ENCODE measurements at places on chromosomes 5 and 9. TPM values are rescaled to one million over a fixed set of nuclear protein-coding genes. Genes with fewer than 3 reads are reported as not detected.

DNA sequence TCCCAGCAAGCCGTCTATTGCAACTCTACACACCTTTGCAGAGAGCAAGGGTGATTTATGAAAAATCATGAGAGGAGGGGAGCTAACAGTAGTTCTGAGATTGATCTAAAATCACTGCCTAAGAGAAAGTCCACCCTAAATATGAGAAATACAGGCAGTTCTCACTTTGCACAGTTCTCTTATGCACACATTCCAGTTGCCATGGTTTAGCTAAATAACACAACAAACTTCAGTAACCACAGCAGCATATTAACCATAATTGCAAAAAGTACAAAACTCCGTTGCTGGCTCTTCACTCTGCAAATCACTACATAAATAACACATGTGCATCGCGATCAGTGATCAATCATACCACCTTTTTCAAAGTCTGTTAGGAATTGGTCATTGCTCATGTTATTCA is 31.1 kb downstream of the PGGT1B start:
- no peak overlapping the region for H3K27ac ChIP-seq
- H3K36me3 ChIP-seq = peaks cover 18% of the 10 kb centered on the region
- DNase-seq = no peak

GRCh38 chr5:54807421-54807820 is 178.0 kb downstream of the ESM1 start:
- peak overlapping the region; percentile 32 for H3K27ac ChIP-seq
- H3K4me1 ChIP-seq = no peaks in the 10 kb centered on the region
- no peak overlapping the region for H3K4me3 ChIP-seq
- no peaks in the 10 kb centered on the region for H3K27me3 ChIP-seq
- no peaks in the 10 kb centered on the region for H3K36me3 ChIP-seq
- no peak for DNase-seq

MYOZ3 gene
- total RNA-seq = 0.55 TPM

- no peak overlapping the region for H3K27ac ChIP-seq
- DNase-seq = no peak
- H3K4me3 ChIP-seq = no peak overlapping the region
- no peaks in the 10 kb centered on the region for H3K4me1 ChIP-seq
- H3K36me3 ChIP-seq = peaks cover 1% of the 10 kb centered on the region
- no peaks in the 10 kb centered on the region for H3K27me3 ChIP-seq
Measured at GRCh38 chr9:83554278-83554677, 16.1 kb upstream of the FRMD3 start.

PCDHA9 gene
- total RNA-seq = 0.49 TPM

- peak; percentile 61 for DNase-seq
- H3K4me3 ChIP-seq = no peak overlapping the region
- H3K27ac ChIP-seq = peak overlapping the region; percentile 34
Measured at GRCh38 chr9:37953775-37954437, 50.0 kb upstream of the SLC25A51 start.

- no peak for DNase-seq
- H3K27me3 ChIP-seq = no peaks in the 10 kb centered on the region
- H3K4me1 ChIP-seq = peaks cover 3% of the 10 kb centered on the region
- no peak overlapping the region for H3K27ac ChIP-seq
Measured at GRCh38 chr5:168651648-168652047, 72.5 kb upstream of the PANK3 start.

DNA sequence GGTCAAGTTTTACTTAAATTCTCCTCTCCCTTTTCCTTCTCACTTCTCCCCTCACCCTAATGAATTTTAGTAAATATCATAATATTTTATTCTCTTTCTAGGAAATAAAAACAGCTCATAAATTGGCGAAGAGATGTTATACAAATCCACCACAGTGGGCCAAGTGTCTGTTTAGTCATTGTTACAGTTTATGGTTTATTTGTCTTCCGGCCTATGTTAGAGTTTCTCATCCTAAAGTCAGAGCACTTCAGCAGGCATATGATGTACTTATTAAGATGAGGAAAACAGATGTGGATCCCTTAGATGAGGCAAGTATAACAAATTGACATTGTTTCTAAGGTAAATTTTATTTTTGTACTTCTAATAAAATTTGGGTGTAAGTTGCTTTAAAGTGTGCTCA is 48.2 kb downstream of the RPS6 start:
- H3K27me3 ChIP-seq = no peaks in the 10 kb centered on the region
- no peak for DNase-seq
- no peak overlapping the region for H3K4me3 ChIP-seq

GRCh38 chr9:75869236-75869635 is 21.2 kb upstream of the PCSK5 start:
- no peak overlapping the region for H3K27ac ChIP-seq
- no peaks in the 10 kb centered on the region for H3K27me3 ChIP-seq
- no peaks in the 10 kb centered on the region for H3K36me3 ChIP-seq
- DNase-seq = no peak
- H3K4me3 ChIP-seq = no peak overlapping the region

SPINK1 gene
- 13.5 TPM for total RNA-seq

DNA sequence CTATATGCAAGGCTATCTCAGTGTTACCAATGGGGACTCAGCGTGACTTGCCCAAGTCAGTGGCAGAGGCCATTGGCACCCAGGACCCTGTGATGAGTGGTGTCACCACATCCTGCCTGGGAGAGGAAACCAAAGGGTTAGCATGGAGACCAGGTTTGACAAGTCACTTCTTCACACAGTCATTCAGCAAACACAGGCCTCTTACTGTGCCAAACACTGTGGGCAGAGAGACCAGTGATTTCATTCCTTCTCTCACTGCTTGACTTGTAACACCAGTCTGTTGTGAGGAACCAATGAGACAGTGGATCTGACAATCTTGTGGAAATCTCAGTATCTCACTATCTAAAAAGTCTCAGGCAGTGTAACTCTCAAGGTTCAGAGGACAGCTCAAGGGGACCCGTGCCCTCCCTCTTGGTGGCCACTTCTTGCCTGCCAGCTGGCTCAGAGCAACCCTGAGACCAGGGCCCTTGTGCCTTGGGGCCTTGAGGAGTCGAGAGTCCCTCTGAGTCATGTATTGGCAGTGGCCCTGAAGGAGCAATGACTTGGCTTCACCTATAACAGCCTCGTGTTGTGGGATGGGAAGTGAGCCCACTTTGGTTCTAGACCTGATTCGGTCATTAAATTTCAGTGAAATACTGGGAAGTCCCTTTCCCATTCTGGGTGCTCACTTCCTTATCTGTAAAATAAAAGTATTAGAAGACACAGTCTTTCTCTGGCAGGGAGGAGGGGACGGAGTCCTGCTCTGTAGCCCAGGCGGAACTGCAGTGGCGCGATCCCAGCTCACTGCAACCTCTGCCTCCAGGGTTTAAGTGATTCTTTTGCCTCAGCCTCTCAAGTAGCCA is 1.6 kb downstream of the FABP6 start:
- H3K27ac ChIP-seq = no peak overlapping the region
- DNase-seq = no peak
- H3K4me3 ChIP-seq = no peak overlapping the region
- no peaks in the 10 kb centered on the region for H3K4me1 ChIP-seq
- H3K27me3 ChIP-seq = no peaks in the 10 kb centered on the region
- no peaks in the 10 kb centered on the region for H3K36me3 ChIP-seq

OTP gene
- total RNA-seq = not detected

DNA sequence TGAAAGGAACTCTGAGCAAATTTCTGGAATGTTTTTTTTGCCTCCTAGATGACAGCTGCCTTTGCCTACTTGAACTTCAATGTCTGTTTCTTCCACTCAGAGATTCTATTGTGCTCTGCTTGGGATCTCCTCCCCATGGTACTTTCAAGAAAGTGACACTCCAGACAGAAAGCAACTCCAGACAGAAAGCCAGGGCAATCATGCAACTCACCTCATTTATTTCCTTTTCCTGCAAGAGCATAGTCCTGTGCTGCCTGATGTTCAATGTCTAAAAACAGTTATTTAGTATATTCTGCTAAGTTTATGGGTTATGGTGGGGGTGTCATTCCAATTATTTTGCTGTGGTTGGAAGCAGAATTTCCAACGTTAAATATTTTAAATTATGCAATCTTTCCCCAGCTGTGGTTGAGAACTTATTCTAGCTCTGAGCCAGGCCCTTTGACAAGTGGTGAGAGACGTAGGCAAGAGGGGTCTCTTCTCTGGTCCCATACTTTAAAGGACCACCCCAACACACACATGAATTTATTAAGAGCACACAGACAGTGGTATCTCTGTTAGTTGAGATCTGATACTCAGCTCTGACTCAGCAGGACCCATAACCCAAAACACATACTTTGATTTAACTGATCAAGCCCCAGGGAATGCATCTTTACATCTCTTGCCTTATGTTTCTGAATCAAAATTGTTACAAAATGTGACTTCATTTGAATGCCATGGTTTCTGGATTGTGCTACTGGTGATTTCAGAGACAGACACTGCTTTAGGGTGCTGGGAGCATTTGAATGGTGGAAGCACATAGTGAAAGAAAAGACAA is 39.5 kb upstream of the MAMDC2 start:
- no peaks in the 10 kb centered on the region for H3K4me1 ChIP-seq
- H3K4me3 ChIP-seq = no peak overlapping the region
- H3K27ac ChIP-seq = no peak overlapping the region
- no peaks in the 10 kb centered on the region for H3K27me3 ChIP-seq
- H3K36me3 ChIP-seq = no peaks in the 10 kb centered on the region

- H3K4me1 ChIP-seq = no peaks in the 10 kb centered on the region
- no peak overlapping the region for H3K4me3 ChIP-seq
- DNase-seq = peak; percentile 93
Measured at GRCh38 chr5:15285901-15286583, 213.9 kb upstream of the FBXL7 start.

FSD1L gene
- total RNA-seq = 18.8 TPM

DNA sequence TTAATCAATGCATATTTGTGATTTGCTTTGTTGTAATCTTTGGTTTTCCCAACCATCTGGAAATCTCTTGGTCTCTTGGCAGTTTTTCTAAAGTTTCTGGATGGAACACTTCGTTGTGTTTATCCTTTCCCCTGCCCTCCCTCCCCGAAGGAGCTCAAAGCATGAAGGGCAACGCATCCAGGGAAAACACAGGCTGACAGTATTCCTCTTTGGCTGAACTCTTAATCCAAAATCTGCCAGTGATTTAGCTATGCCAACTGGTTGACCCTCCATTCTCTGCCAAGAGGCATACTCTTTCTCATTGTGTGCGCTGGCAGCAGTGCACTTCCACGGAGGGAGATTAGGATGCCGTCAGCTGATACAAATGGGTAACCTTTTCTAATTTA is 20.5 kb downstream of the ZBTB34 start:
- H3K4me3 ChIP-seq = no peak overlapping the region
- H3K27me3 ChIP-seq = no peaks in the 10 kb centered on the region
- no peak for DNase-seq
- H3K36me3 ChIP-seq = peaks cover 3% of the 10 kb centered on the region
- no peak overlapping the region for H3K27ac ChIP-seq

DNA sequence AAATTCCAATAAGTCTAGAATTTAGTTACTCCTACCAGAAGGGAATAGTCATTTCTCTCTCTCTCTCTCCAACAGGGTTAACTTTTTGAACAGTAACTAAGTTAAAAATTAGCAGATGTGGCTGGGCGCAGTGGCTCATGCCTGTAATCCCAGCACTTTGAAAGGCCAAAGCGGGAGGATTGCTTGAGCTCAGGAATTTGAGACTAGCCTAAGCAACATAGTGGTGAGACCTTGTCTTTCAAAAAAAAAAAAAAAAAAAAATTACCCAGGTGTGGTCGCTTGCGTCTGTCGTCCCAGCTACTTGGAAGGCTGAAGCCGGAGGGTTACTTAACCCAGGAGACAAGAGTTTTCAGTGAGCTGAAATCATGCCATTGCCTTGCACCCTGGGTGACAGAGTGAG is 639.7 kb downstream of the PTPRD start:
- H3K4me1 ChIP-seq = no peaks in the 10 kb centered on the region
- H3K4me3 ChIP-seq = no peak overlapping the region

- no peaks in the 10 kb centered on the region for H3K27me3 ChIP-seq
- no peak for DNase-seq
- H3K4me3 ChIP-seq = no peak overlapping the region
- H3K27ac ChIP-seq = no peak overlapping the region
Measured at GRCh38 chr9:81264516-81264915, 424.8 kb downstream of the TLE1 start.

ZNF366 gene
- total RNA-seq = 6.0 TPM

ASTN2 gene
- 5.0 TPM for total RNA-seq

DNA sequence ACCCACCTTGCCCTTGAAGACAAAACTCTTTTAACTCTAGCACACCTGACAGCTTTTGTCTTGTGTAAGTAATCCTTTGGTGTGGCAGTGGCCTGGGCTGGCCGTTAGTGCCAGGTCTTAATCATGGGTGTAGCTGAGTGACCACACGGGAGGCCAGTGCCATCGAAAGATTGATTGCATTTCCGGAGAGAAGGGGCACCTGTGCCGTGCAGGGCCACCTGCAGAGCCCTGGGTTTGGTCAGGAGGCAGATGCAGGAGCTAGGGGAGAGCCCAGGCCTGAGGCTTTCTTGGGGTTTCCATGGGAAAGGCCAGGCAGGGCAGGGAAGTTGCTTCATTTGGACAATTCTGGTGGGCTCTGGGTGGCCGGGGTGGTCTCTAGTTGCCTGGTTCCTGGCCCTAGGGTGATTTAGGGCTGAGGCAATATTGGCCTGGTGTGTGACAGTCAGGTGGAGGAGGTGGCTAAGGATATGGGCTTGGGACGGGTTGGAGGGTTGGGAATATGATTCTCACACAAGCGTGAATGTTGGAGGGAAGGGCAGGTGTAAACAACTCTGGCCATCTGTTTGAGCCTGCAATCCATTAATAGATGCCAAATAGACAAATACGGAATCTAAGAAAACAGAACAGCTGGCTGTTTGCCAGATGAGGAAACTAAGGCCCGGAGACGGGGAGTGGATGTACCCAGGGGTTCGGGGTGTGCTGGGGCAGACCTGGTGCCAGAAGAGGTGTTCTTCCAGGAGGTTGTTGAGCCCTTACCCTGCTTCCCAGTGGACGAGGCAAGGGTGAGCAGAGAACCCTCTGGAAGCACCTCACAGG is 4.6 kb downstream of the DBH start:
- H3K27ac ChIP-seq = no peak overlapping the region
- H3K4me1 ChIP-seq = peaks cover 6% of the 10 kb centered on the region
- DNase-seq = no peak
- no peaks in the 10 kb centered on the region for H3K36me3 ChIP-seq
- H3K4me3 ChIP-seq = no peak overlapping the region
- H3K27me3 ChIP-seq = no peaks in the 10 kb centered on the region

TXNDC15 gene
- 50.2 TPM for total RNA-seq

DNA sequence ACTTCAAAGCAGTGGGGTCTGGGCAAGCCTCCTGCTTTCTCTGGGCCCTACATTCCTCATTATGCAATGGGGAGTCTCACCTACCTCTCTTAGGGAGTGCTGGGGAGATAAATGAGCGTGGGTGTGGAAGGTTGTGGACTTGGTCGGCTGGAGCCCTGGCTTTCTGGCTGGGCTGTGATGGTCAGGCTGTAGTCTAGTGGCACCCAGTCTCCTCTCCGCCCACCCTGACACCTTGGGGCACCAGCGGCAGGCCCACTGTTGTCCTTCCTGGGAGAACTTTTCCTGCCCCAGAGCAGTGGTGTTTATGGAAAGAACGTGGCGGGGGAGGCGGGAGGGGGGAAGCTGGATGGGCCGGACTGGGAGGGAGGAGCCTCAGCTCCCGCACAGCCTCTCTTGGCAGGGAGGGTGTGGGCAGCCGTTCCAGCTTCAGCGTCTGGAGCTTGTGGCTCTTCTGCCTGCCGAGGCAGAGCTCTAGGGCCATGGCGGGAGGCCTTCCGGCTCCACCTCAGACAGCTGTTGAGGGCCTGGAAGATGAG is 4.1 kb downstream of the PTGS1 start:
- H3K27me3 ChIP-seq = peaks cover 5% of the 10 kb centered on the region
- H3K4me1 ChIP-seq = peaks cover 16% of the 10 kb centered on the region
- H3K4me3 ChIP-seq = no peak overlapping the region
